ENCODE measurements at places on chromosomes 4 and X.

GRCh38 chr4:33226133-33226532 is 2506.0 kb downstream of the PCDH7 start:
- DNase-seq: no peak

DNA sequence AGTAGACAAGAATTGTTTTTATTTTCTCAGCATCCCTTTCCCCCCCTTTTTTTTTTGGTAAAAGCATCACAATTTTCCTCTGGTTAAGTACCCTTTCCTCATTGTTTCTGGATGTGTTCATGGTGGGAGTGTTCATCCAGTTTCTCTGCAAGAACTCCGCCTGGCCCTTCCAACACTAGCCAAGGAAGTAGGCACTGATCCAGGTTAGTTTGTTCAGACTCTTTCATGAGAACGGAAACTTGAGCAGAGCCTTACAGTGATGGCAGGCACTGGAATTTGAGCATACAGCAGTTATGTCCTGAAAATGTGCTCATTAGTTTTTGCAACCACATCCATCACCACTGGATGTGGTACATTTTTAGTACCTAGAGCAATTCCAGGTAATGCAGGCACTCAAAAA is 336.1 kb upstream of the BOD1L1 start:
- DNase-seq: no peak

- DNase-seq: no peak
Observed at GRCh38 chr4:85823295-85823694, 348.3 kb downstream of the ARHGAP24 start.

DNA sequence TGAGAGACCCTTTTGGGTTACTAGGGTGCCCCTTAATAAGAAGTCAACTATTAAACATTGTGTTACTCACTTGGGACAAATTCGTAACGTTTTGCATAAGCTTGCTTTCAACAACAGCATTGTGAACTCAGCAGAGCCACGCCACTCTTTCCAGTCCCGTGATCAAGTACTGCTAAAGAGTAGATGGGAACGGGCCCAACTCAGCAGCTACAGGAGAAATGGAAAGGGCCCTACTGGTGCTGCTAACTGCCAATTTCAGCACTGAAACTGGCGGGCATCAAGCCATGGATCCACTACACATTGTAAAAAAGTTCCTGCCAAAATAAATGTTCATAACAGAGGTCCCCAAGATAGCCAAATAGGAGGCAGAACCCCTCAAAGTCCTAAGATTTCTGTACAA is 19.0 kb upstream of the DHX15 start:
- DNase-seq: no peak

Data from chondrocyte (in vitro differentiated cells).